ENCODE measurements at places on chromosomes 2 and 18.

GRCh38 chr18:24248359-24248758, 109.5 kb downstream of the CABYR start:
- no peak for DNase-seq

DNA sequence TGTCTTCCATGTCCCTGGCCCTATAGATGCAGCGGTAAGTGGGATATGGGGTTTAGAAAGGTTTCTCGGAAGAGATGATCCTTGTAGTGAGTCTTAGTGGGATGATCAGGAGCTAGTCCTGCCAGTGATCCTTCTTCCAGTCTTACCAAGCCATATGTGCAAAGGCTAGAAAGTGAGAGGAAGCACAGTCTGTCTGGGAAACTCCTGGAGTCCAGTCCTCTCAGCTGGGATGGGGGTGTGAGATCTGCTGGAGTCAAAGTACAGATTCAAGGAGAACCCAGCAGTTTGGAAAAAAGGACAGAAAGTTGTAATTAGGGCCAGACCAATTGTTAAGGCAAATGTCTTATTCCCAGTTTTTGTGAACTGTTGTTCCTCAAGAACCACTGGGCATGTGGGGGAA, 83.3 kb downstream of the LIMS1 start:
- DNase-seq, result no peak

DNA sequence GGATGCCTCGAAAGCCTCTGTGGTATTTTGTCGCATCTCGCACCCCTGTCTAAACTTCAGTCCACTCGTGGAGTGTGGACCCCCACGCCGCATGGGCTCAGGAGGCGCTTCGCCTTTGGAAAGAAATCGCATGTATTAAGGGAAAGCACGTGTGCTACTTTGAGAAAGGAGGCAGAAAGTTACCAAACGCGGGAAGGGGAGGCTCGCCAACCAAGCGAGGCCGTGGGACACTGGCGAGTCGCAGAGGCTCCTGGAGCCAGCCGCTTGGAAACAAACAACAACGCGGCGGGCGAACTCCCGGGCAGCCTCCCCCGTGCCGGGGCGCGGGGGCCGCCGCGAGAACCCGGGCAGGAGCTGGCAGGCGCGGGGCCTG, 455 bp upstream of the AGAP1 start:
- peak; percentile 66 for DNase-seq

DNA sequence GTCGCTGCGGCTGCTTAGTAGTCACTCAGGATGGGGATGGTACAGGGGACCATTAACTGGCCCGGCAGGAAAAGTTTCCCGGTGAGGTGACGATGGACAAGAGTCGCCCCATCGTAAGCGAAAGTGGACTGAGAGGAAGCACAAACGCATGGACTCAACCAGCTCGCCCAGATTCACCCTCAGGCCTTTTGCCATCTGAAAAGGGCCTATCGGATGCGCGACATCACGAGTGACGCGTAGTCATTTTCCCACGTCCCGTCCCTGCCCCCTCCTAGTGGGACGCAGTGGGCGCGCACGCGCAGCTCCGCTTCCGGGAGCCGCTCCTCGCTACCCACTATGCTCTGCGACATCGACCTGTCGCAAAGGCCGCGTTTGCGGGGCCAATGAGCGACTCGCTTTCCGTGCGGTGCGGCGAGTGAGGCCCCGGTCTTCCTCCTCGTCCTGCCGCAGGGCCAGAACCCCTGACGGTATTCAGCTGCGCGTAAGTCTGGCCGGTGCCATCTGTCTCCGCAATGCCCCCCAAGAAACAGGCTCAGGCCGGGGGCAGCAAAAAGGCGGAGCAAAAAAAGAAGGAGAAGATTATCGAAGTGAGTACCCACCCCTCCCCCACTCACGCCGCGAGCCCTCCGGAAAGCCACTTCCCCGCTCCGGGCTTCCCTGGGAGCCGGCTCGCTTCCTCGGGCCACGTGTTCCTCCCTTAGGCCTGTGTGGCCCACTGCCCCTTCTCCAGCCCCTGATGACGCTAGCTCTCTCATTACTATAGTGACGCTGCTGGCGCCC, at the start of gene ZC3H15:
ZC3H15 (plus strand) TSS at position 390 of the 780 bp plus-strand sequence; CDS start at position 513, 123 bp downstream.
- peak; percentile 97 for DNase-seq

GRCh38 chr2:97673182-97673914, 3.8 kb downstream of the C2orf92 start:
- no peak for DNase-seq

DNA sequence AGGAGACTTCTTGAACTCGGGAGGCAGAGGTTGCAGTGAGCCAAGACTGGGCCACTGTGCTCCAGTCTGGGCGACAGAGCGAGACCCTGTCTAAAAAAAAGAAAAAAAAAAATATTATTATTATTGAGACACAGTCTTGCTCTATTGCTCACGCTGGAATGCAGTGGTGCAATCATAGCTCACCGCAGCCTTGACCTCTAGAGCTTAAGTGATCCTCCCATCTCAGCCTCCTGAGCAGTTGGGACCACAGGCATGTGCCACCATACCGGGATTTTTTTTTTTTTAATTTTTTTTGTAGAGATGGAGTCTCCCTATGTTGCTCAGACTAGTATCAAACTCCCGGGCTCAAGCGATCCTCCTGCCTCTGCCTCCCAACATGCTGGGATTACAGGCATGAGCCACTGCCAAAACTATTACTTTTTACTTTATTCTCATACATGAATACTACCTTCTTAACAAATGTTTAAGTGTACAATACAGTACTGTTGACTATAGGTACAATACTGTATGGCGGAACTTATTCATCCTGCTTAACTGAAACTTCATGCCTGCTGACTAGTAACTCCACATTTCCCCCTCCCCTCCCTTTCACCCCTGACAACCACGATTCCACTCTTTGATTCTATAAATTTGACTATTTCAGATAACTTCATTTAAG, 15.5 kb downstream of the FBXO11 start:
- DNase-seq, result no peak

DNA sequence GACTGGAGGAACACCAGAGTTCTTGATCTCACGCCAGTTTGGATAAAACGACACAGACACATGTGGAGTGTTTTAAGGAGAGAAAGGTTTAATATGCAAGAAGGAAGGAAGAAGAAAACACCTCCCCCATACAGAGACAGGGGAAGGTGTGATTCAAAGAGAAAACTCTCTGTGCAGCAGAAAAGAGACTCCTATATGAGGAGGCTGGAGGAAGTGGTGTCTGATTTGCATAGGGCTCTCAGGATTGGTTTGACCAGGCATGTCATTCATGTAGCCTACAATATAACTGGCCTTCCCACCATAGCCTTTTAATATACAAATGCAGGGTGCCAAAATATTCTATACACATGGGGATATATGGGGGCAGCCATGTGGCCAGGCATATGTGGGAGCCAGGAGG, 1386.5 kb downstream of the RPIA start:
- DNase-seq, result no peak

- DNase-seq, result no peak
Observed at GRCh38 chr18:48940854-48941611, 9.7 kb downstream of the SMAD7 start.

- no peak for DNase-seq
Observed at GRCh38 chr2:23454501-23455120, 69.6 kb downstream of the KLHL29 start.

GRCh38 chr2:3413697-3414096, 34.2 kb downstream of the TRAPPC12 start:
- DNase-seq, result peak; percentile 35

- no peak for DNase-seq
Observed at GRCh38 chr2:227788561-227789018, 25.1 kb upstream of the CCL20 start.

GRCh38 chr2:8456151-8457091, 225.4 kb upstream of the ID2 start:
- no peak for DNase-seq

DNA sequence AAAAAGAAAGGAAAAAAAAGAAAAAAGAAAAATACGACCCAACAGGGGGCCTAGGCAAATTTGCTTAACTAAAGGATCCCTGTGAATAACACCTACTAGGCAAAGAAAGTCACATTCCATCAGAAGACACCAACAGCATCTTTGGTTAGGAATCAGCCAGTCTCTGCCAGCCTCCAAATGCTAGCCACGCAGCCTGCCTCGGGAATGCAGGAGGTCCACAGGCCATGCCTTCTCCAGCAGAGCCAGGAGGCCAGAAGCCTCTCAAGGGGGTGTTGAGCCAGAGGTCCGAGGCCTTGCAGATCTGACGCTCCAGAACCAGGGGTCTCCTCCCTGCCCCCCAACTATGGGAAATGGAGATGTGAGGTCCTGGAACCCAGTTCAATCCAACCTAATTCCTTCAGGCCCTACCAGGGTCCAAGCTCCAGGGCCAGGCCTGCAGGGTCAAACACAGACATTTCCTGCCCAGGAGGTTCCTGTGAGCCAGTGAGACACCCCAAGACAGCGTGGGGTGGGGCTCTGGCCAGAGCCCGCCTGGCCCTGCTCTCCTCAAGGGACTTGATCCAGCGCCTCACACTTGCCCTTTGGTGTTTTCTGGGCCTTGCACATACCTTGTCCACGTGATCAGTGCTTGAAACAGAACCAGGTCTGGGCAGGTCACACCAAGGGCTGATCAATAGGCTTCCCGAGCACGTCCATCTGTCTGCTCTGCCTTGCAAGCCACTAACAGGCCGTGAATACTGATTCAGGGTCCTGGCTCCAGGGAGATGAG, 289.6 kb upstream of the ID2 start:
- no peak for DNase-seq

DNA sequence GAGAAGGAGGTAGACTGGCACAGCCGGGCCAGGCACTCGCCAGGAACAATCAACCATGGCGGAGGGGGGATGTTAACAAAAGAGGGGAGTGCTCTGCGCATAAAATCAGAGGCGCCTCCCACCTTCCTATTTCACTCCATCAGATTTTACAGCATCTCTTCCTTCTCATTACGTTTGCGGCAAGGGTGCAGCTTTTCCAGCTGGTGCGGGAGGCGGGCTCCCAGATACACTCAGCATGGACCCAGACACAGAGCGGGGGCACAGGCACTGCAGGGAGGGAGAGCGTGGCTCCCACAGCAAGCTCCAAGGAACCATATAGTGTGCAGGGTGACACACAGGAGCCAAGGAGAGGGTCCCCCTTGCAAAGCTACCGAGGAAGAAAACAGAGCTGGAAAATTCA, 176.3 kb downstream of the EIPR1 start:
- DNase-seq, result no peak

- no peak for DNase-seq
Observed at GRCh38 chr18:48869591-48869990, 81.2 kb downstream of the SMAD7 start.

DNA sequence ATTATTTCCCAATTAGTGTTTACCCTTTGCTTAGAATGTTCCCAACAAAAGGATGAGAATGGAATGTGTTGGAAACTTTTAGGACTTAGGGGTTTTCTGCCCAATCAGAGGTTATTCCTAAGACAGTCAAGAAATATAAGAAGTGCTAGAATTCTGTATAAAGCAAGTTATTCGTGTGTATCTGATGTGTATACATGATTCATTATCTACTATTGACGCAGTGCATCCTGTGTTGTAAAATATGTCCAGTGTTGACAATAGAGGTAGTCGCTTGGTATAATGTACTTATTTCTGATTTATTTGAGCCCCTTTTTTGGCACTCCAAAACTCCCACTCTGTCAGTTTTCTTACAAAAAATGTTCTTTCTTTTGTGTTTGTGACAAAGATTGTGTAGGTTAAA, 881 bp downstream of the PIKFYVE start:
- no peak for DNase-seq

DNA sequence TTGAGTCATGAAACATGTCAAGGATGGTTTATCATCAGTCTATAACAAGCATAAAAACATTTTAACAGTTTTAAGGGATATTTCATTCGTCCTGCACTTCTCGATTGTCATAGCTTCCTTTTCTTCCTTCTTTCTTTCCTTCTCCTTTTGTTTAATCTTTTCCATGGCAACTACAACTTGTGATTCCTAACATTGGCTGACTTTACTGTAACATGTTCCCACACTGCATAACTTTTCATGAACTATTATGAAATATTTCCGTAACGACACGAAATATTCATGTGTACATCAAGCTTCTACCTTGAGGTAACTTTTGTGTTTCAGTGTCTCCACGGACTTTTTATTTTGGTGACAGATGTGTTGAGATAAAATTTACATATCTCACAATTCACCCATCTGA, 134.4 kb downstream of the ACTR3 start:
- DNase-seq, result no peak

GRCh38 chr2:96940980-96941775, 45.2 kb downstream of the FAM178B start:
- DNase-seq, result no peak

DNA sequence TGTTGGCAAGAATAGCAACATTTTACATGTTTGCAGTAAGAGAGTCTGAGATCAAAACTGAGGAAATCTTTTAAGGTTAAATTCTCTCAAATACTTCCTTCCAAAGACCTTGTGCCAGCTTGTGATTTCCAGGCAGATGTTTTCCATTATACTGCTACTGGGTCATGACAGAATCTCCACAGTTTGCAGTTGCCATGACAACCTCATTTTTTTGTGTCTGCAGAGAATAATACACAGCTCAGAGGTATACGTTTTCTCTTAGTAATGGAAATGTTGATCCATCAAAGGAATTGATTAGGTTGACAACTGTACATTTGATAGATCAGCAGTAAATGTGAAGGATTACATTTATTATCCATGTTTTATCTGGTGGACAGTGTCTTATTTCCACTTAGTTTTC, 29.1 kb upstream of the CSRNP3 start:
- no peak for DNase-seq

- no peak for DNase-seq
Observed at GRCh38 chr18:79805926-79806487, 8.3 kb downstream of the KCNG2 start.

DNA sequence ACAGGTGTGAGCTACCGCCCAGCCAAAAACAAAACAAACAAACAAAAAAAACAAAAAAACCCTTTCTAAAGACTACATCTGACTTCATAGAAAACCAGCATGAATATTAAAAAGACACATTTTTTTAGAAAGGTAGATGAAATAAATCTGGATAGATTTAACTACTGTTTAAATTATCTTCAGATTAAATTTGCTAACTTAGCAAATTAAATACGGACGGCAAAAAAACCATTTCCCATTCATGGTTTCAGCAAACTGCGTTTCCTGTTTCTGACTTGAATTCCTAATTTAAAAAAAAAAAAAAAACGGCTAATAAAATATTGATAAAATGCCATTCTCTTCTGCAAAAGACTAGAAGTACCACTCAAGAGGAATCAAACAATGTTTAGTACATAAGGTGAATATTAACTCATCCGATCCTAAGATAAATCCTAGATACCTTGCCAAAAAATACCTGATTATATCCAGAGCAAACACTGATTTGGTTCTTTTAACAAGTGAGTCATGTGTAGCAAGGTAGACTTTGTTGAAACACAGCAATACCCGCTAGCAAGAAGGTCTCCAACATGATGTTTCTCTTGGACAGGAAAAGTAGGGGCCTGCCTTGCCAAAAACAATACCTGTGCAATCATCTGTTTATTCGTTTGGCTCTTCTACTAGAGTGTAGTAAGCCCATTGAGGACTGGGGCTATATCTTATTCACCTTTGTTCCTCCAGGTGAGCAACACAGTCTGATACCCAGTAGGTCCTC, 96.2 kb downstream of the BARD1 start:
- no peak for DNase-seq

Measured in NCI-H345 (cell line).